Activated CD8-positive, alpha-beta memory T cell treated with anti-CD3 and anti-CD28 coated beads for 1 hour (primary cell): ENCODE measurements at places on chromosomes 2 and 18.

- no peak for DNase-seq
These were observed 101.3 kb upstream of the ITGB6 start for GRCh38 chr2:160301420-160301819.

DNA sequence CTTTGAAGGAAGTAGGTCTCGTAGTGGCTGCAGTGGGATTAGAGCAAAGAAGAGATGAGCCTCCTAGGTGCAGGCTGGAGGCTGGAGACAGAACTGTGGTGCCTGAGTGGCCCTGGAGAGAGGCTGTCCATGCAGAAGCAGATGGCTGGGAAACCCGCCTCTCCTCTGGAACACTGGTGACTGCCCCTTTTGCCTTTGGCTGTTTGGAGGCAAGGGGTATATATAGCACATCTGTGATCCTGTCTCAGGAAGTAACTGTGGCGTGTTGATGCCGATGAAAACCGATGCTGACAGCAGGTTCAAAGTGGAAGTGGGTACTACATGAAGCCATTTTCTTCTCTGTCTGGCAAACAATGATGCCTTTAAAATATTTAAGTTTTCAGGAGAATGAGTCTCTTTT is 43.5 kb downstream of the SLC9A2 start:
- DNase-seq, result no peak

- DNase-seq, result no peak
These were observed 9.7 kb downstream of the TNS1 start for GRCh38 chr2:217993138-217993537.

- DNase-seq, result no peak
These were observed 28.4 kb downstream of the FAM168B start for GRCh38 chr2:131064589-131065512.

DNA sequence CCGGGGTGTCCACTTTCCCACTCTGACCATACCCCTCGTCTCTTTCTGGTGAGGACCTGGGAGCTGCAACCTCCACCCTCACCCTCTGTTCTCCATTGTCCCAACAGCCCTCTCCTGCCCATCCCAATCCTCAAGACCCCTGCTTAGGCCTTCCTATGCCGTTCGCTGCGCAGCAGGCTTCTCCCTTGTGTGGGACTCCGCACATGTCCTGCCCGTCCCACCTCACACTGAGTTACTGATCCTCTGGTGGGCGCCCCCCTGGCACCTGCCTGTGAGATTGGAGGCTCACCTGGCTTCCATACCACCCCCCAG is 119.5 kb upstream of the SNTG2 start:
- no peak for DNase-seq

GRCh38 chr2:160736148-160737028 is 242.8 kb upstream of the RBMS1 start:
- no peak for DNase-seq

- DNase-seq, result no peak
These were observed 57.1 kb downstream of the ZFP36L2 start for GRCh38 chr2:43169099-43169945.
